NCI-H510A treated with DMSO at 0.1 percent for 48 hours (cell line): ENCODE measurements at places on chromosomes 3 and 15.

DNA sequence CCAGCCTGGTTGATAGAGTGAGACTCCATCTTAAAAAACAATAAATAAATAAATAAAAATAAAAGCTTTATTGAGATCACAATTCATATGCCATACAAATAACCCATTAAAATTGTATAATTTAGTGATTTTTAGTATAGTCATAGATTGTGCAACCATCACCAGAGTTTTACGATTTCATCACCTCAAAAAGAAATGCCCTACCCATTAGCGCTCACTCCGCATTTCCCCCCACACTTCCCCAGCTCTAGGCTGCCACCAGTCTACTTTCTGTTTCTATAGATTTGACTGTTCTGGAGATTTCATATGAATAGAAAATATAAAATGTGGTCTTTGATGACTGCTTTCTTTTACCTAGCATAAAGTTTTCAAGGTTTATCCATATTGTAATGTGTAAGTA, 57.0 kb downstream of the ARHGEF26 start:
- DNase-seq = no peak

GRCh38 chr3:49779358-49780079, 6.8 kb downstream of the IP6K1 start:
- no peak for DNase-seq

GRCh38 chr3:127647166-127647844, 18.3 kb downstream of the PODXL2 start:
- DNase-seq = no peak

GRCh38 chr3:49997862-49998261, 57.9 kb downstream of the RBM6 start:
- no peak for DNase-seq

DNA sequence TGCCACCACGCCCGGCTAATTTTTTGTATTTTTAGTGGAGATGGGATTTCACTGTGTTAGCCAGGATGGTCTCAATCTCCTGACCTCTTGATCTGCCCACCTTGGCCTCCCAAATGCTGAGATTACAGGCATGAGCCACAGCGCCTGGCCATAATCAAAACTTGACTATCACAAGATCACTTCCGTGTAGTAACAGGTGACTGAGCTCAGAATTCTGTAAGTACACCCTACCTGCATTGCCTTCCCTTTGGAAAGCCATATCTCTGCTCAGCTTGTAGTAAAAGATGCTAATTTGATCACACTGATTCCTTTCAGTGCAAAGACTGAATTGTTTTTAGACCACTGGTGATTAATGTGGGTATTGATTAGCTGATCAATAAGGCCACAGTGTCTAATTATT, 167.1 kb downstream of the SHOX2 start:
- no peak for DNase-seq

GRCh38 chr15:66849393-66849745, 147.3 kb downstream of the SMAD6 start:
- no peak for DNase-seq

- DNase-seq = no peak
These were observed 51.1 kb upstream of the POLG start for GRCh38 chr15:89385596-89386331.

DNA sequence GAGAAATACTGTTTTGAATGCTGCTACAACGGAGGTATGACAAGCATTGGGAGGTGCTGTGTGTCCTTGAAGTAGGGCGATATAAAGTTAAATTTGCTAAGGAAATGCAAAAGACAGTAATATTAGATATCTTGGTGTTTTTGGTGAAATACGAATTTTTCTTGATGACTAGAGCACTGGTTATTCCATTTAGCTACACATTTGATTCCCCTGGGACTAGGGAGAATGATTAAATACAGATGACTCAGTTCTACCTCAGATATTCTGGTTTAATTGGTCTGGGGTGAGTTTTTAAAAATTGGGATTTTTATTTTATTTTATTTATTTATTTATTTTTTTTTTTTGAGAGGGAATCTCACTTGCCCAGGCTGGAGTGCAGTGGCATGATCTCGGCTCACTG, 18.7 kb upstream of the GADL1 start:
- no peak for DNase-seq

DNA sequence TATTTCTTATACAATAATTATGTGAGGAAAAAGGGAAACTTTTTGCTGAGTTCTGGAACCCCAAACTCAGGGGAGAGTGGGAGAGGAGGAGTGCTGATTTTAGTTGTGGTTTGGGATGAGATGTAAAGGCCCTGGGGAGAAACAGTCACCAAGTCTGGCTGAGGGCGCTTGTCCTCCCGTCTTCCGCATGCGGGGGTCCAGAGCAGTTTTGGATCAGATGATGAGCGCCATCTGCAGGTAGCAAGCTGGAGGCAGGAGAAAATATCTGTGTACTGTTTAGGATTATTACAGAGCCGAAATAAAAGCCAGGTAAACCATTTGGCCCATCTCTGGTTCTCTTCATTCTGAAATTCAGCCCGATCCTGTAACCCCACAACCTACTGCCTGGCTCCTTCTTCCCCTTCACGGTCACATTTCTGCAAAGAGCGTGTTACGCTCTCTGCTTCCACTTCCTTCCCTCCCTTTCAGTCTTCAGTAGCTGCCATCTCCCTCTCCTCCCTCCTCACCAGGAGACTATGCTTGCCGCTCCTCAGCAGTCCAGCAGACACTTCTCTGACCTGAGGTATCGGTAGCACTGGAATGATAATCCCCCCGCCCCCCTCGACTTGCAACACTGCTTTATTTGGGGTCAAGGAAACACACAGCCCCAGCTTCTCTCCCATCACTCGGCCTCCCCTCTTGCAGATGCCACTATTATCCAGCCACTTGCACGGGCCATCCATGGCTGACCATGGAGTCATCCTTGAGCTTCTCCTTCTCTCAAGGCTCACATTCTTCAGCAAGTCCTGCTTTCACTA, 1.4 kb upstream of the PARP14 start:
- DNase-seq = peak; percentile 43

DNA sequence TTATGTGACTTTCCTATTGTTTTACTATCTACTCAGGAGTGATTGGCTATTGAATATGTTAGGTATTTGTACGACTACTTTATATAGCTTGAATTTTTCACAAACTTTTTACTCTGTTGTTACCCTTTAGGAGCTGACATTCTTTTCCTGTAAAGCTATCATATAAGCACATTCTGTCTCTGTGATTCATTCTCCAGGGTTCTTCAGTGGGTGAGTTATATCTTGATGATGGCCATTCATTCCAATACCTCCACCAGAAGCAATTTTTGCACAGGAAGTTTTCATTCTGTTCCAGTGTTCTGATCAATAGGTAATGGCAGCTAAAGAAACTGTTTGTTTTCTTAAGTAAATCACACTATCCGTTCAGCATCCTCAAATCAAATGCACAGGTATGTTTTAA, 10.1 kb upstream of the CAPN3 start:
- no peak for DNase-seq

- no peak for DNase-seq
These were observed 25.3 kb upstream of the C15orf39 start for GRCh38 chr15:75176396-75176761.

GRCh38 chr3:146117406-146118285, 43.3 kb downstream of the PLOD2 start:
- DNase-seq = no peak

GRCh38 chr3:190014940-190015339, 105.8 kb downstream of the P3H2 start:
- DNase-seq = no peak

DNA sequence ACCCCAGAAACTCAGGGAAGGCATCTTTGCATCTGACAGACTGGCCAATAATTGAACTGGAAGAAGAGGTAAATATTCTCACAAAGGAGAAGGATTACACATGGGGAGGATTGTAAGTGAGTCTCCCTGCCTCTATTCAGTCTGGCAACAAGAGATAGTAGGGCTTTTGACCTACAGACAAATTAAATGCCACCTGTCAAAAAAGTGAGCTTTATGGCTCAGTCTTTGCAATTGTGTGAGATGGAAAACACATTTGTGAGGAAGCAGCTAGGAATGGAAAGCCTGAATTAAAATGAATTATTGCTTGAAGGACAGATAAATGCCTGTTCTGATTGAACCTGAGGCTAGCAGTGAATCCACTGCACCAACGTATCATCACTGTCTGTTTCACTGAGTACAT, 173.3 kb upstream of the GOLIM4 start:
- no peak for DNase-seq

GRCh38 chr3:107438671-107439070, 61.4 kb downstream of the CCDC54 start:
- no peak for DNase-seq

GRCh38 chr15:83312071-83312470, 27.6 kb upstream of the BNC1 start:
- no peak for DNase-seq

DNA sequence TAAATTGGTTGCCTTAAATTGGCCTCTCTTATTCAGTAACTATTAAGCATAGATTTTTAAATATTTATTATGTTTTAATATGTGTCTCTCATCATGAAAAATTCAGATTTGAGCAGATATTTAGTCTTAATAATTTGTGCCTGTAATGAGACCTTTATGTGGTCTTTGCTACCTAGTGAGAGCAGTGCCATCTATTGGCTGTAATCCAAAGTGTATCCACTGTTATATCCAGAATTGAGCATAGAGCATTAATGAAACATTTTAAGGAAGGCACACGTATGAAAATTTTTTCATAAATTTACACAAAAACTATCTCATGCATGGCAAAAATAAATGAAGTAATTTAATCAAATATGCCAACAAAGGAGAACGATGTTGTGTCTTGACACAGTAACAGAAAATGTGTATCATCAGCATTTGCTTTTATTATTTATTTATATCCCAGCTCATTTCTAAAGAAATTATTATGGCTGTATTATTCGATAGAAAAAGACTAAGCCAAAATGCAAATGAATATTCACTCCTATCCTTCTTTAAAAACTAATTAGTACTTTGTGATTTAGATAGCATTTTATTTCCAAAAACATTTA, 203.5 kb downstream of the RSRC1 start:
- peak; percentile 44 for DNase-seq

DNA sequence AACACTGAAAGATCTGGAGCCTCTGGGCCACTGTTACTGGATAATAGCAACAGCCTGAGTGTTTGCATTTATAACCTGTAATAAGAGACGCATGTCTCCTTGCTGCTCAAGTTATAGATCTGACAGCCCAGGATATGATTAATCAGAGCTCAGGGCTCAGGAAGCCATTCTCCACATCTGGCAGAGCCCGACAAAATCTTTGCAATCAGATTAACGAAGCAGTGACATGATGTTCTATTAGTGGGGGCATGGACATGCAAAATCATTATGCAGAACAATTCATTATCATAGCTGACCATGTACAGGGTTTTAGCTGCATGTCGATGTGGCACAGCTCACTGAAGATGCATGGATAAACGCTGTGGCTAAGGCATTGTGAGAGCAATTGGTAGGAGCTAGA, 730.3 kb downstream of the ZNF385D start:
- no peak for DNase-seq

DNA sequence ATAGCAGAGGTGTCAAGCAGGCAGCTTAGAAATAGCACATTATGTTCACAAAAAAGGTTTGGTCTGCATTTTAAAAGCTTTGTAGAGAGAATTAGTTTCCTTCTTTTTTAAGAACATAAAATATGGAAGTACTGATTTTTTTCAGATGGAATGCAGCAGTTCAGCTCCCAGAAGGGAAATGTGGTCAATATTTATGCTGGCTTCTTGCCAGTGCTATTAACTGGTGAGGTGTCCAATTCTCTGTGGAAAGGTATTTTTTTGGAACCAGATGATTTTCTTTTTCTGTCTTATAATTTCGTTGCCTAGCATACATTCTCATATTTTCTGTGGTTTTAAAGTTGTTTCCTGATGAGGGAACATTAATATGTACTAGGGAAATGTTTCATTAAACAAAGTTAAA, 211.4 kb upstream of the ZNF385D start:
- no peak for DNase-seq

GRCh38 chr3:149860881-149861280, 47.9 kb downstream of the RNF13 start:
- DNase-seq = no peak

DNA sequence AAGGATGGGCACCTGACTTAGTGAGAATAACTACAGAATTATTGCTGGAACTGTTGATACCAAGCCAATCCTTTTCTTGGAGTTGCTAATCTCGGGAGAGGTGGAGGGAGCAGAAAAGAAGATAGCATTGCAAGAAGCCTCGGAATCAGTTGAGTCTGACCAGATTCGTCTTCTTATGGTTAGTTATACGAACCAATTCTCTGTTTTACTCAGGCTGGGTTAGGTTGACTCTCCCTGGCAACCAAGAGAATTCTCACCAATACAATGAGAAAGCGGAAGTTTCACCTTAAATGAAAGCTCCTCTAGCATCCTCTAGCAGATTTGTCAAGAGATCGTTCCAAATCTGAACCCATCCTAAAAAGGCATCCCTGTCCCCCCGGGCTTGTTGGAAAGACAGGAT, 43.5 kb upstream of the UBE2E1 start:
- DNase-seq = no peak

- no peak for DNase-seq
These were observed 3.1 kb downstream of the ABTB1 start for GRCh38 chr3:127675651-127676391.

GRCh38 chr15:43905755-43906154, 79.0 kb downstream of the WDR76 start:
- no peak for DNase-seq

GRCh38 chr15:76337696-76338485, 1.3 kb downstream of the ISL2 start:
- DNase-seq = no peak

- no peak for DNase-seq
These were observed 275.4 kb downstream of the NEK10 start for GRCh38 chr3:27093771-27094170.

GRCh38 chr3:52119099-52119498, 35.1 kb downstream of the POC1A start:
- no peak for DNase-seq

GRCh38 chr3:36212251-36212650, 168.1 kb upstream of the STAC start:
- no peak for DNase-seq

DNA sequence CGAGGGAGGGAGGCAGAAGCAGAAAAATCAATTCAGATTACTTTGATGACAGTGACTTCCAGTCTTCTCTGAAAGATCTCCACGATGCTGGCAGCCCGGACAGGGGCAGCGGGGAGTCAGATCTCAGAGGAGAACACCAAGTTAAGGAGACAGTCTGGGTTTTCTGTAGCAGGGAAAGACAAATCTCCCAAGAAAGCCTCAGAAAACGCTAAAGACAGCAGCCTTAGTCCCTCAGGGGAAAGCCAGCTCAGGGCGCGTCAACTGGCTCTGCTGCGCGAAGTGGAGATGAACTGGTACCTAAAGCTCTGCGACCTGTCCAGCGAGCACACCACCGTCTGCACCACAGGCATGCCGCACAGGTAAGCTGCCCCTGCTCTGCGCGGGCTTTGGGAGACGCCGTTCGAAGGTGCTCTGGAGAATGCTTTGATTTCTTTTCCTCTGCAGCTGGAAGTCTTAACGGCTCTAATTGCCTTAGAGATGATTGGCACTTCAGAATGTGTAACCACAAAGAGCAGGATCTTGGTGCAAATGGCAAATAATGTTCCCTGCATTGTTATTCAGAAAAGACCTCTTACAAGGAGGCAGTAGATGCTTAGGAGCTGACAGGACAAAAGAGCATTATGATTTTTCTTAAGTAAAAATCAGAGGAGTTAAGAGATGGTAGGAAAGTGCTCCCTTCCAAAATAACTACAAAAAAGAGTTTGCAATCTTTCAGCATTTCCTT, at the start of gene KCNAB1:
Gene KCNAB1, plus strand, starts transcription at position 51 of the 724 bp plus-strand sequence.
- no peak for DNase-seq

GRCh38 chr3:56322862-56323261, 145.4 kb downstream of the ERC2 start:
- no peak for DNase-seq

GRCh38 chr3:126180477-126181397, at the start of gene ALDH1L1:
TSS of gene ALDH1L1 (minus strand) at chr3:126180586. CDS start at chr3:126160979, 19,607 bp downstream.
- peak; percentile 55 for DNase-seq
